NCI-H510A treated with DMSO at 0.1 percent for 48 hours (cell line): ENCODE measurements at places on chromosomes 11 and 22.

- no peak for DNase-seq
These were observed 43.5 kb downstream of the FANCF start for GRCh38 chr11:22582151-22582410.

GRCh38 chr11:13955971-13956421 lies 6.5 kb upstream of the SPON1 start:
- peak; percentile 25 for DNase-seq

GRCh38 chr11:118436639-118437207 lies 431 bp downstream of the KMT2A start:
- no peak for DNase-seq

DNA sequence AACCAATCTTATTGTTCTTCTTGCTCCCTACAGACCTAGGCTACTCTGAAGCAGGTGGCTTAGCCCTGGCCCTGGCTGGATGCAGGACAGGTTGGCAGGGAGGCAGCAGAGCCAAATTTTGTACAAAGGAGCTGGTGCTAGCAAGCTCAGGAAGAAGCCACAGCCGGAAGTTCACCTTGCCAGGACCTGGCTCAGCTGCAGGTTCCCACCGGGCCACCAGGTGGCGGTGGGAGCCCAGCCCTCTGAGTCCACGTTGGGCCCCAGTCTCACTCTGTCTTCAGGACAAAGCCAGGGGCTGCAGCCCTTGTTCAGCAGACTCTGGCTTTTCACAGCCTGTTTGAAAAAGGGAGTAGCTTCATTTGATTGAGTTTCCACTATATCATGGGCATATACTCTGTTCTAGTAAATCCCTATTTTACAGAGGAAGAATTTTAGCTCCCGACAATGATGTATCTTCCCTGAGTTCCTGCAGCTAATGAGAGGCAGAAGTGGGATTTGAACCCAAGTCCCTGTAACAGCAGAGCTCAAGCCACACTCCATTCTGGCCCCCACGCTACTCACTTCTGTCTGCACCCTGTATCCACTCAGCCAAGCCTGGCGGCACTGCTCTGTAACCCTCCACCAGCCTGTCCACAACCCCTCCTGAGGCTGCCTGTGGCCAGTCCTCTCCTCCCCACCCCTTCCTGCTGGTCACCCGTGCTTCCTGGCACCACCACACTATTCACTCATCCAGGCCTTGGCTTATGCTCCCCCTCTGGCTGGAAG lies 3.3 kb downstream of the TKFC start:
- peak; percentile 86 for DNase-seq

- no peak for DNase-seq
These were observed 1178.3 kb downstream of the LRRC4C start for GRCh38 chr11:40281052-40281580.

GRCh38 chr11:80327956-80328614 lies 887.3 kb upstream of the TENM4 start:
- DNase-seq: no peak

- DNase-seq: no peak
These were observed 49.9 kb downstream of the FZD4 start for GRCh38 chr11:86905252-86905651.
